Amniotic stem cell (primary cell): ENCODE measurements at places on chromosomes 1 and 21.

DNA sequence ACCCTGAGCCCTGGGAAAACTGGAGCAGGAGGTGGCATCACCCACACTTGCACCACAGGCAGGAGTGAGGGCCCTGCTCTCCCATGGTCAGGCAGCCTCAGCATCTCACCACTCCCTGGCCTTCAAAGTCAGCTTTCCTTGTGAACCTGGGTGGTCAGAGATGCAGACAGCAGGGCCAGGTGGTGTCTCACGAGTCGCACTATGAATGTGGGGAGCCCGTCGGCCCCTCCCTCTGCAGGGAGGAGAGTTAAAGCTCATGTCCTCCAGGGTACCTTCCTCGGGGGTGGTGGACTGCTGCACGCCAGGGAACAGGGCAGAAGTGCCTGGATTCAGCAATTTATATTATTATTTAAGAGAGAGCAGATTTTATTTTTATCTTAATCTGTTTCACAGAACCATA, 24.1 kb downstream of the ABCG1 start:
- DNase-seq: no peak

GRCh38 chr1:39435597-39435996, 55.8 kb upstream of the BMP8A start:
- no peak for DNase-seq

- no peak for DNase-seq
Observed at GRCh38 chr1:55364216-55364615, 149.1 kb upstream of the USP24 start.

DNA sequence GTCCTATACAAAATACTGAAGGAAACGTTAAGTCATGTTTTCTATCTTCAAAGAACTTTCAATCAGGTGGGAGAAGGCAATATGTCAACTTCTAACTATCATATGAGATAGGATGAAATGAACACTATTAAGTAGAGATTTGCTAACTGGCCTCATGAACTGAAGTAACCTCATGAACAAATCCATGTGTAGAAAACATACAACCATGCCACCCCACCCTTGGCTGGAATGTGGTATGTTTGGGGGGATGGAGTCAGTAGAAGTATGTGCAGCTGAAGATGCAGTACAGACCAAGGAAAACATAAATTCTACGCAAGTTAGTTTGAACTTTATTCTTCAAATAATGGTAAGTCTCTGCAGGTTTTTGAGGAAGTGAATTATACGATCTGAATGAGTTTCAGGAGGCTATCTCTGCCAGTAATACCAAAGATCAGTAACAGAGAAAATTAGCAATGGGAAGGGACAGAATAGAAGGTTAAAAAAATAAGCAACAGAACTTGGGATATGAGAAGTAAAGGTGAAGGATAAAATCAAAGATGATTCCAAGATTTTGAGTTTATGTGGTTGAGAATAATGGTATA, 4.5 kb downstream of the TRMT1L start:
- no peak for DNase-seq

DNA sequence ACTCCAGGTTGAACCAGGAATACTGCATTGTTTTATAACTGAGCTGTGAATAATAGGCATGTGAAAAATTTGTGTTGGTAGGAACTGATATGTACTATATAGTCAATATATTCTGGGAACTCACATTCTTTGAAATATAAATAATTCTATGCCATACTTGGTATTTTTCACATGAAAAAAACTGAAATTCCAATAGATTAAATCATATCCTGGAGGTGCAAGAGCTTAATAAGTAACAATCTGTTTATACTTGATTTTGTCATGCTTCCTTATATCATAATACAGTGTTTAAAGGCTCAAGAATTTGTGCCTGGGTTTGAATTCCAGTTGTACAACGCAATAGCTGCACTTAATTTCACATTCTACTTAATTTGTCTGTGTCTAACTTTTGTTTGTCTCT, 387.0 kb downstream of the USP25 start:
- DNase-seq: no peak

GRCh38 chr1:24284156-24284471, 35.0 kb upstream of the GRHL3 start:
- no peak for DNase-seq

DNA sequence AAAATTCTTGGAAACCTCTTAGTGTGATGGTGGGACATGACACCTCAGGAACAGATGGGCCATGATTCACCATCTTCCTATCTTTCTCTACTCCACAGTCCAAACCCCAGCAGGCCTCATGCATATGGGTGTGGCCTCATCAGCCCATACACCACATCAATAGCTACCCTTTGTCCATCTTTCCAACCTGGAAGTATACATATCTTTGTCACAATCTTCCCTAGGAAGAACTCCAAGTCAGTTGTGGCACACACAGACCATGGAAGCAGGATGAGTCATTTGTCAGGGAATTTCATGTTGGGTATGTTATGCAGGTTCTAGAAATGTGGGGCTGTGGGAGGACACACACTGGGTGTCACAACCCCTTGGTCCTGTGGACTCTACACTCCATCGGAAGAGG, 30.5 kb upstream of the CLCA4 start:
- no peak for DNase-seq

- no peak for DNase-seq
Observed at GRCh38 chr1:41380195-41380594, 19.0 kb downstream of the FOXO6 start.

- no peak for DNase-seq
Observed at GRCh38 chr1:206784471-206784903, 12.2 kb upstream of the IL10 start.

DNA sequence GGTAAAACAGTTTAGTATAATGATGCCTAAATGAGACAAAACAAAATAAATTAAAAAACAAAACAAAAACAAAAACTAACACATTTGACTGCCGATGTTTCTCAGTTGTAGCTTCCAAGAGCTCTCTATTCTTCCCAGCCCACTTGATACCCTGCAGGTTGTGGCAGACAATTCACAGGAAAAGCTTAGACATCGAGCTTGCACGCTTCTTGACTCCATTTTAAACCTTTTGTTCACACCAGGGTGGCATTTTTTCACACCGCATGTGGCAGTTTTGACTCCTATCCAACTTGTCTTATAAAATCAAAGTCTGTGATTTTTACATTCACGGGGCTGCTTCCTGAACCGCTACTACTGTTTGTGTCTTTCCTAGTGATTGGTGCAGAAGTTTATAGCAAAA, 575.9 kb downstream of the USP25 start:
- DNase-seq: no peak

- peak; percentile 30 for DNase-seq
Observed at GRCh38 chr1:20633190-20634064, at the start of gene PINK1. Gene PINK1, plus strand, starts transcription at chr1:20633458. Its CDS starts 91 bp downstream, at chr1:20633549.

DNA sequence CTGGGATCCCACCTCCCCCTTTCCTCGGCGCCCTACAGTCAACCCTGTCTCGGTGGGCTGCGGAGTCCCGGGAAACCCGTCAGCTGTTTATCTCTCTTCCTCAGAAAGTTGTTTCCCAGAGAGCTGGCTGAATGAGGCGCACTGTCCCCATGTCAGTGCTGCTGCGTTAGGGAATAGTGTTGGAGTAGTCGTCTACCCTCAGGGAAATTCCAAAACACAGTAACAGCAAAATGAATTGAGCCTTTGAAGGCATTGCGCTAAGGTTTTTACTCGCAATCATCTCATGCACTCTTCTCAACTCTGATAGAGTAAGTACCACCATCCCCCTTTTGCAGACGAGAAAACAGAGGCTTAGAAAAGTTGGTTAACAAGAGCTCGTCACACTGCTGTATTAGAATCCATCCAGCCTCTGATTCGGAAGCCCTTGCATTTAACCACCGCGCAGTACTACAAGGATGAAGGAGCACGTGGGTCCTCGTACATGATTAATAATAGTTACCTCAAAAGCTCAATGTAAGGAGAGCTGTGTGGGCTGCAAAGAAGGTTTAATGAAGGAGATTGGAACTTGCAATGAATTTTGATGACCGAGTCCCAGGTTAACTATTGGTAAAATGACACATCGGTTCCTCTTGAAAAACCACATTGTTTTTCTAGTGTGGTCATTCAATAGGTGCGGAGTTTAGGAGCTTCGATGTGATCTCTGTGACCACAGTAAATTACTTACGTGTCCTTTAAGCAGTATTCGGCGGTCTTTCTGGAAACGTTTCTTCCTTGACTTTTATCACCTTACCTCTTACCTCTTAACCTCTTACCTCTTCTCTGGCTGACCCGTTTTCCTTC, 788 bp upstream of the EDEM3 start:
- no peak for DNase-seq

- no peak for DNase-seq
Observed at GRCh38 chr1:26375081-26375480, 2.5 kb upstream of the ZNF683 start.

DNA sequence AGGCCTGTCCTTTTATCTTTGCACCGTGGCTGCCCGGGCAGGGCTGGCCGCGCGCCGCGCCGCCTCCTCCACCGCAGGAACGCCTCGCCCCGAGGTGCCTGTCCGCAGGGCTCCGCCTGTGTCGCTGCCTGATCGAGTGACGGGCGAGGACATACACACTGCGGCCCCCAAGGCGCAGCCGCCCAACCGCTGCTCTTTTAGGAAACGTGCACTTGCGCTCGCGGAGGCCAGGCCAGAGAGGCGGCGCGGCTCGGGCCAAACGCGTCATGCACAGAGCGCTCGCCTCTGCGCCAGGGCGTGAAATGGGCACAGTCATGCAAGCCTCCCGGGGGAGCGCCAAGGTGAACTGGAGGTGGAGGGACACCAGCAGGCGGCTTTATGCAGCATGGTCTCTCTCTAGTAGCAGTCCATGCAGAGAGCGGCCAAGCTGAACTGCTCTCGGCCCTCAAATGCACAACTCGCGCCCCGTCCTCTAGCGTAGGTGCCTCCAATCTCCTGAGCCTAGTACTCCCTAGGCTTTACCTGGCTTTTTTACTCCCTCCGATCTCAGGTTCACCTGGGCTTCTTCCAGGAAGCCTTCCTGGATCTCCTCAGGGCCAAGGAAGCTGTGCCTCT, 12.9 kb downstream of the TRABD2B start:
- DNase-seq: no peak

DNA sequence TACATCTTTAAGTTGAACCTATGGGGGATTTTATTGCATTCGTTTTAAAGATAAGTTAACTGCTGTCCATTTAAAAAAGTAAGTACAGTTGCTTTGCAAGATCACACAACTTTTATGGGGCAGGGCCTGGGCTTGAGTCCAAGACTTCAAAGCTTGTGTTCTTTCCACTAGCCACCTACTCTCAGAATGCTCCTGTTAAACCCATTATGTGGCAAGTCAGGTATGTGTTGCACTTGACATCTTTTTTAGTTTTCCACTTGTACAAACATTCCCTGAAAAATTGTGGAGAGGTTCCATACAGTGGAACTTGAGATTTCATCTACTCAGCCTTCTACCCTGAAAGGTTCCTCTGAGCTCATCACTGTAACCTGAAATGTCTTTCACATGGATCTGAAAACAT, 235.5 kb upstream of the SGIP1 start:
- DNase-seq: no peak

GRCh38 chr1:178627037-178627436, 98.0 kb upstream of the RALGPS2 start:
- no peak for DNase-seq

- no peak for DNase-seq
Observed at GRCh38 chr1:239677362-239677761, 291.0 kb downstream of the CHRM3 start.

GRCh38 chr21:42103843-42104242, 32.7 kb downstream of the UMODL1 start:
- DNase-seq: no peak

- no peak for DNase-seq
Observed at GRCh38 chr1:44641126-44642102, 32.9 kb downstream of the TMEM53 start.

DNA sequence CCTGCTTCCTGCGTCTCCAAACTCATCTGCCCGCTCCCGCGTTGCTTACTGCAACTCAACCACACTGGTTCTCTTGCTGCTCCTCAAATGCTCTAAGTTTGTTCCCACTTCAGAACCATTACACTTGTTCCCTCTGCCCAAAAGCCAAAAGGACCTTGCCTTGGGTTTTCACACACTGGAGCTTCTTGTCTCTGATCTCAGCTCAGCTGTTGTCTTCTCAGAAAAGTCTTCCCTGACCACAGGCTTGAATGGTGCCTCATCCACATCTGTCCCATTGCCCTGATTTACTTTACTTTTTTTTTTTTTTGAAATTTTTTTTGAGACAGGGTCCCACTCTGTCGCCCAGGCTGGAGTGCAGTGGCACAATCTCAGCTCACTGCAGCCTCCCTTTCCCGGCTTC, 44.3 kb upstream of the SYT14 start:
- no peak for DNase-seq

DNA sequence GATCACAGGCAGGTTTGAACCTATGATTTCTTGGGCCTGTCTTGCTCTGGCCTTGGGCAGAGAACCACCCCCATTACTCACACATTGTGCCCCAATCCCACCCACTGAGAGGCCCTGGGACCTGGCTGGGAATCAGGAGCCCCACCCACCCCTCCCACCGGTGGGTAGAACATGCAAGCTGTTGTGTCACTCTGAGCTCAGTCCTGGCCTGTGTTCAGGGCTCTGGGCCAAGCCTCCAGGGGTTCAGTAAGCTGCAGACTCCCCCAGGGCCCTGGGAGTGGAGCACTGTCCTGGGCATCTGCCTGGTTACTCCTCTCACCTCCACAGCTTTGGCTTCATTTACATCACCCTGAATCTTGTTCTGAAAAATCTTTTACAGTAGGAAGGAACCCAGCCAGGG, 270.5 kb downstream of the RRAGC start:
- no peak for DNase-seq

DNA sequence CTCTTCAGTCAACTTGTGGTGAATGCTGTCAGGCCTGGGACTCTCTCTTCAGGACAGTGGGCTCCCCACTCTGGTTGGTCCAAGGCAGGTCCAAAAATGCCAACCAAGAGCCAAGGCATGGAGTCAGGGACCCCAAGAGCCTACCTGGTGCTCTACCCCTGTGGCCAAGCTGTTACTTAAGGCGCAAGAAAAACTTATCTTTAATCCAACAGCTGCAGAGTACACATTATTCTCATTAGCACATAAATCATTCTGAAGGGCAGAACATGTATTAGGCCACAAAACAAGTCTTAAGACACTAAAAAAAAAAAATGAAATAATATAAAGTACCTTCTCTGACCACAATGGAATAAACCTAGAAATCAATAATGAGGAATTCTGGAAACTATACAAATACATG, 65.7 kb downstream of the FAF1 start:
- DNase-seq: no peak

- no peak for DNase-seq
Observed at GRCh38 chr21:31772674-31773555, 41.0 kb upstream of the SCAF4 start.

DNA sequence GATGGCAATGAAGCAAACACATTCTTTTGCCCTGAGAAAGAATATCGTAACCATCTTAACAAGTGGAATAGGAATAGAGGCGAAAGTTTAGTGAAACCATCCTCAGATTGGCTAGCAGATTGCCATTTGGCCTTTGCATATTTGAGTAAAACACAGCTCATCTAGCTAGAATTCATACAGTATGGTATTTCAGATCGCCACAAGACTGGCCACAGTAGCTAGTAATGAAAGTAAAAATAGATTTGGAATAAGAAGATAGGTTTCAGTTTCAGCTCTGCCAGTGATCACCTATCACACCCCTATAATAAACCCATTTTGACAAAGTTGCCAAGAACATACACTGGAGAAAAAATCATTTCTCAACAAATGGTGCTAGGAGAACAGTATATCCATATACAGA, 294.9 kb downstream of the LRRIQ3 start:
- no peak for DNase-seq
